Renal pelvis (tissue), 12 donors: ENCODE measurements at places on chromosomes 5 and 9. TPM values are rescaled to one million over a fixed set of nuclear protein-coding genes. Genes with fewer than 3 reads are reported as not detected.

The SLC1A1 gene
- polyA plus RNA-seq: 17.9 TPM

The PSD2 gene
- 1.9 TPM for polyA plus RNA-seq

The FANCG gene
- polyA plus RNA-seq: 47.8 TPM

The NDUFAF2 gene
- 27.9 TPM for polyA plus RNA-seq

The MARCOL gene
- not detected for polyA plus RNA-seq

The ANKRD31 gene
- 0.43 TPM for polyA plus RNA-seq

The SELENOP gene
- 425 TPM for polyA plus RNA-seq

The DPYSL3 gene
- 30.3 TPM for polyA plus RNA-seq

The FOXD4L5 gene
- polyA plus RNA-seq: 0.35 TPM

The IGFBPL1 gene
- 1.4 TPM for polyA plus RNA-seq

The CSF2 gene
- not detected for polyA plus RNA-seq

The PCDHGB4 gene
- 4.9 TPM for polyA plus RNA-seq

The CTNNA1 gene
- polyA plus RNA-seq: 369 TPM

The PCDHA1 gene
- polyA plus RNA-seq: not detected

The P4HA2 gene
- 32.5 TPM for polyA plus RNA-seq

DNA sequence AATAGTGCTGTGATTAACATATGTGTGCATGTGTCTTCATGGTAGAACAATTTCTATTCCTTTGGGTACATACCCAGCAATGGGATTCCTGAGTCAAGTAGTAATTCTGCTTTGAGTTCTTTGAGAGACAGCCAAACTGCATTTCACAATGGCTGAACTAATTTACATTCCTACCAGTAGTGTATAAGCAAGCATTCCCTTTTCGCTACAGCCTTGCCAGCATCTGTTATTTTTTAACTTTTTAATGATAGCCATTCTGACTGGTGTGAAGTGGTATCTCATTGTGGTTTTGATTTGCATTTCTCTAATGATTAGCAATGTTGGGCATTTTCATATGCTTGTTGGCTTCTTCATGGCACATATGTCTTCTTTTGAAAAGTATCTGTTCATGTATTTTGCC is 308.5 kb downstream of the ARRDC3 start:
- DNase-seq: no peak

GRCh38 chr5:50697739-50698138 is 31.3 kb downstream of the PARP8 start:
- DNase-seq: no peak

DNA sequence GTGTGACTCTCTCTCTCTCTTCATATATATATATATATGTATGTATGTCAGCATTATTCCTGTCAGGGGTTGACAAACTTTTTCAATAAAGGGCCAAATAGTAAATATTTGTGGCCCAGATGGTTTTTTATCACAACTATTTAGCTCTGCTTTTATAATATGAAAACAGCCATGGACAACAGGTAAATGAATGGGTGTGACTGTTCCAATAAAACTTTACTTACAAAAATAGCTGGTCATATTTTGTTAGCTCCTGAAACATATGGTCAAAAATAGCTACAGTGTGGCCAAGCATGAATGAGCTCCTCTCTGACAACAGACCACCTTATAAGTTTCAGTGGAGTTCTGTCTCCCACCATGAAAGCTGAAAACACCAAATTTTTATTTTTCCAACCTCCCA is 21.6 kb downstream of the RAPGEF6 start:
- DNase-seq: no peak

DNA sequence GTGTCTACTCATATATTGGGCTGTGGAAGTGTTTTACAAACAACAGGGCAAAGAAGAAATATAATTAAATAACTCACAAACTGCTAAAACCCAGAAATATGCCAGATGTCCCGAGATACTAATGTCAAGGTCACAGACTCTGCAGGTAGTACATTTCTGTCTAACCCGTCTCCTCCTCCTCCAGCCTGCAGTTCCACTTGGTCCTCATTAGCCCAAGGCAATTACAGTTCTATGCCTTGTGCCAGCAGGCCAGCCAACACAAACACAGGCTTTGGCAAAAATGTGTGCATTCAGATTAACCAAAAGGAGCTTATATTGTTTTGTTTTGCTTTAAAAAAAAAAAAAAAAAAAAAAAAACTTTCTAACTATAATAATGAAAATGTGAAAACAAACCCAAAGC is 148.8 kb downstream of the MYO10 start:
- no peak for DNase-seq

- no peak for DNase-seq
Observed at GRCh38 chr5:133763744-133764143, 151.4 kb upstream of the FSTL4 start.

DNA sequence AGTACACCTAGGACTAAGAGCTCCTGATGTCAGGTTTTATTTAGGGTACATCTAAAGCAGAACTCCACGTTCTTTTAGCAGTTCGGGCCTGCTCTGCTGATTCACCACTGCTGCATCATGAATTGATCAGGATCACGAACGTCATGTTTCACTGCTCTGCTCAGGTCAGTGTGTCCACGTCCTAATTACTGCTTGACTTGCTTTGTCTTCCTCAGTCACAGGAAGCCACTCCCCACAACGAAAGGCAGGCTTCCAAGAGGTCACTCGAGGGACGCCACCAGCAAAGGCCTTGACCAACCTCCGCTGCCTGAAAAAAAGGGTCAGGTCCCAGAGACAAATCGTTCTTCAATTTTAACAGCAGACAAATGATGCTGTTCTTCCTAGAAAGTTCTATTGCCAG is 40.3 kb downstream of the CTNND2 start:
- no peak for DNase-seq

DNA sequence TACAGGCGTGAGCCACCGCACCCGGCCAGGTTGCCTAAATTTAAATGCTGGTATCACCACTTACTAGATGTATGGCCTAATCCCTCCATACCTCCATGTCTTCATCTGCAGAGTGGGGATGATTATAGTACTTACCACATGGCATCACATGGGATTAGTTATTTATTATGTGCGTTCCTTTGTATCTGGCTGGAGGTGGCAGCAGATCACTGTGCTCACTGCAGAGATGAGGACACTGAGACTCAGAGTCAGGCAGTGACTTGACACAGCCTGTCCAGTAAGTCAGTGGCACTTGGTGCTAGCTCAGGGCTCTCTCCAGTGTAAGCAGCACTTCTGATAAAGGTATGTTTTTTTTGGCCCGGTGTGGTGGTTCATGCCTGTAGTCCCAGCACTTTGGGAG is 38.4 kb upstream of the HAND1 start:
- DNase-seq: no peak

- DNase-seq: no peak
Observed at GRCh38 chr9:94866770-94867169, 140.3 kb downstream of the AOPEP start.

GRCh38 chr9:108445431-108446071 is 410.2 kb downstream of the ACTL7B start:
- DNase-seq: no peak

- no peak for DNase-seq
Observed at GRCh38 chr5:166750376-166750775, 1541.1 kb upstream of the WWC1 start.

DNA sequence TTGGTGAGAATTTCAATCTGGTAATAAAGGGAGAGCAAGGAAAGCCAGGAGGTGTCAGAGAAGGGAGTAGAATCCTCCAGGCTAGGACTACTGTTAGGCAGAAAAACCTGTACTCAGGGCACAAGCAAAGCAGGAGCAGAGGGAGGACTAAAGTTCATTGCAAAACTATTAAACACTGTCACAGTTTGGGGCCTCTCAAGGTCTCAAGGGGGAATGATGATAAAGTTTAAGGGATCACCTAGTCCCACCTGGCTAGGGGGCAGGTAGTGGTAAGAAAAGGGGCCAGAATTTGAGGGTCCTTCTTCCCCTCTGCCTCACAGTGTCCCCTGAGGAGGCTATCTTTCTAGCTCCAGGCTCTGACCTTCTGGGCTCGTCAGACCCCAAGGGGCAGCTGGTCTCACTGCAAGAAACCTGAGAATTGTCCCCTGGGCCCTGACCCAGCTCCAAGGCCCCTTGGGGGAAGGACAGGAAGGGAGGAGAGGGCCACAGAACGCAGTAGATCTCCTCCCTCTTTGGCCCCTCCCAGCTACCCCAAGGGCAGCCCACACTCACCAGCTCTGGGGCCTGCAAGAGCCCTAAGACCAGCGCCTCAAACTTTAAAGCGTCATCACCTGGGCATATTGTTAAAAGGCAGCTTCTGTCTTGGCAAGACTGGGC is 974 bp downstream of the CCDC69 start:
- no peak for DNase-seq

DNA sequence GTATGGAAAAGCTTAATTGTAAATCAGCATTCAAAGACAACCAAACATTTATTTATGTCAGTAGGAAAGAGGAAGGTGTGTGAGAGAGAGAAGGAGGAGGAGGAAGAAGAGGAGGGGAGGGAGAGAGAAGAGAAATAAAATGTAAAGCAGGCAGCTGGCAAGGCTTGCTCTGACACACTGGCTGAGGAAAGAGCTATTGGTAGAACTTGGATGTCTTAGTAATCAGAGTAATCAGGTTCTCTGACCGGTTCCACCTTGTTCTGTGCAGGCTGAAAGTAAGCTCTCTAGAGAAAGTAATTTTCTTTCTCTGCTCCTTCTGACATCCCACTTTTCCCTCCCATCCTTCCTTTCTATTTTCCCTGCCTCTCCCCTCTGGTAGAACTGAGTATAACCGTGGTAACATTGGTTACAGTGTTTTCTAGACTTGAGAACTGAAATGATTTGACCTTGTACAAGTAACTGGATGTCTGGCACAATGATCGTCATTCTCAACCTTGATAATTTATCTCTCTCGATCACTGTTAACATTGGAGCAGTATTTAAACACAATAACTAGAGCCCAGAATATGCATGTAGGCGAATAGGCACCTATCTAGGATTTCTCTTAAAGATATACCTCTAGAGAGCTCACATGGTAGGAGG is 33.3 kb downstream of the TLE4 start:
- no peak for DNase-seq

DNA sequence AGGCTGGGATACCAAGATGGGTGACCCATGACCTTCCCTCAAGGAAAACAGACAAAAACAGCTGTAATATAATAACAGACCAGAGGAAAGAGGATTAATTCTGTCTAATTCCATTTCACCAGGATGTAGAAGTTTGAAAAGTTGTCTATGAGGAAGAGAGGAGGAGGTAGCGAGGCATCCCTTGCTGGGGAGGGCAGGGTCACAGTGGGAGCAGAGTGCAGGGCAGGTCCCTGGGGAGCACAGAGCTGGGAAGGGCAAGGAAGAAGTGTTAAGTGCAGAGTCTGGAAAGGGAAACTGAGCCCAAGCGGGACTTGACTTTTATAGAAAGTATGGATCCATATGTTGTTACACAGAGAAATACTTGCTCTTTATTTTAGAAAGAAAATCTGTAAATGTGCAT is 210.6 kb downstream of the CD180 start:
- DNase-seq: no peak

- no peak for DNase-seq
Observed at GRCh38 chr5:14685757-14686156, 21.2 kb downstream of the OTULIN start.

DNA sequence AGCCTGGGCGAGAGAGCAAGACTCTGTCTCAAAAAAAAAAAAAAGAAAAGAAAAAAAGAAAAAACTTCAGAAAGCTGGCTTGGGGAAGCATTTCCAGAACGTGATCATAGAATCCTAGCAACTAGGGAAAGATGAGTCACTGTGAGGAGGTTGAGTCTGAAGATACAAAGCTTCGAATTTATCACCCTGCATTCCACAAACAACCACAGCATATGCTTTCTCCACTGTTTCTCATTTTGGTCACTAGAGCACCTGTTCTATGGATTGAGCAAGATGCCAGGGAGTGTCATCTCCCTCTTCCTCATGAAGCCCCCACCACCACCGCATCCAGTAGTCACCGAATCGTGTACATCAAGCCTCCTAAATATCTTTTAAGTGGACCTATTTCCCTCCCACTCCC is 37.9 kb downstream of the SEMA5A start:
- DNase-seq: no peak

- DNase-seq: no peak
Observed at GRCh38 chr5:147509041-147509709, 693 bp downstream of the DPYSL3 start.

GRCh38 chr5:153445875-153446579 is 44.4 kb upstream of the GRIA1 start:
- DNase-seq: no peak

DNA sequence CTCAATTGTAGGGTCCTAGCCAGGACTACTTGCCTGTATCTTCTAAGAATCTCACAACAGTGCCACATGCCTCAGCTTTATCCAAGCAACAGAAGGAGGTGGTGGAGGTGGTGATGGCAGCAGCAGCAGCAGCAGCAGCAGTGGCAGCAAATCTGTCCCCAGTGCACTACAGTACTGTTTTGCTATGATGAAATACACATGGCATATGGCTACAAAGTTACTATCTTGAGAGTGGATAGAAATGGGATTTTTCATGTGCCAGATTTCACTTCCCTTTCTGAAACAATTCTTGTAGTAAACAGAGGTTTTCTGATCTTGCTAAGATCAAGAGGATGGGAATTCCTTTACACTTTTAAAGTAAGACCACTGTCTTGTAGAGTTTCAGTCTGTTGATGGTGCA is 8.1 kb upstream of the CYSTM1 start:
- DNase-seq: no peak

DNA sequence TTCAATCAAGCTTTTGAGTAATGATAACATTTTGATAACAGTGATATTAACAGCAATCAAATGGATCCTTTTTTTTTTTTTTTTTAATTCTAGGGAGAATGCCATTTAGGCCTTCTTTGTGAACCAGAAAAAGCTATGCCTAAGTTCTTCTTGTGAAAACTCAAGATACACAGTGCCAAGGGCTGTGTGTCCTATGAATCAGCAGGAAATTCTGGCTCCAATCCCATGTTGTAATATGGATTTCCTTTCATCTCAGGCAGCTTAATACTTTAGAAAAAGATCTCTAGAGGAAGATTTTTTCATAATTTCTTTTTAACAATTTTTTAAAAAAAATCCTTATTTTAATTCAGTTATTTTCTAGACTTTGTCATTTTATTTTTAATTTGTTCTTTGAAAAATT is 96.1 kb downstream of the NUDT12 start:
- DNase-seq: no peak

DNA sequence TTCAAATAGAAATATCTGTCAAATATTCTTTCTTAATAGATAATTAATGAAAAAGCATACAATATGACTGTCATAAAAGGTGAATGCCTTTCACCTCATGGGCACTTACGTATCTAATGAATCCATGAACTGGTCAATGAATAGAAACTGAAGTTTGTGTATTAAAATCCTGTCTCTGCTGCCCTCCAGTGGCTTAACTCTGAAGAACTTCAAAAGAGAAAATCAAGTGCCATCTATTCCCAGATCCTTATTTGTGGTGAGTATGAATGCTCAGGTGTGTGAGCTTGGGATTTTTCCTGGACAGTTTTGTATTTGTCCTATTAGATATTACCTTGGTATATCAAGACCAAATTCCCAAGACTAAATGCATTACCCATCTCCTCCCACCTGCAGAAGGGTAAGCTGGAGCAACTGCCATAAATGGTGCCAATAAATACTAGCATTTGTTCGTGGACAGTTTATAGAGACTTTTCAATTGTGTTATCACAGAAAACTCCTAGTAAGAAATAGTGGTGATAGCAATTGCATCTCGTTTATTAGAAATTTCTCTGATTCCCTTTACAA is 44.0 kb upstream of the SVEP1 start:
- DNase-seq: peak; percentile 58

GRCh38 chr5:17113174-17113958 is 104.1 kb upstream of the BASP1 start:
- no peak for DNase-seq

GRCh38 chr5:142290577-142291299 is 34.1 kb downstream of the SPRY4 start:
- DNase-seq: peak; percentile 57

GRCh38 chr9:114989600-114990410 is 59.4 kb upstream of the TNFSF8 start:
- no peak for DNase-seq

- no peak for DNase-seq
Observed at GRCh38 chr9:129867136-129868022, 32.1 kb downstream of the USP20 start.
